Stimulated activated effector memory CD8-positive, alpha-beta T cell treated with anti-CD3 and anti-CD28 coated beads, Interleukin-12 subunit alpha, Interleukin-12 subunit beta, amount 100 ng/mL, for 72 hours (primary cell): ENCODE measurements at places on chromosomes 1 and 21.

- DNase-seq, result no peak
These were observed 4.9 kb downstream of the RCC2 start for GRCh38 chr1:17434601-17435000.

DNA sequence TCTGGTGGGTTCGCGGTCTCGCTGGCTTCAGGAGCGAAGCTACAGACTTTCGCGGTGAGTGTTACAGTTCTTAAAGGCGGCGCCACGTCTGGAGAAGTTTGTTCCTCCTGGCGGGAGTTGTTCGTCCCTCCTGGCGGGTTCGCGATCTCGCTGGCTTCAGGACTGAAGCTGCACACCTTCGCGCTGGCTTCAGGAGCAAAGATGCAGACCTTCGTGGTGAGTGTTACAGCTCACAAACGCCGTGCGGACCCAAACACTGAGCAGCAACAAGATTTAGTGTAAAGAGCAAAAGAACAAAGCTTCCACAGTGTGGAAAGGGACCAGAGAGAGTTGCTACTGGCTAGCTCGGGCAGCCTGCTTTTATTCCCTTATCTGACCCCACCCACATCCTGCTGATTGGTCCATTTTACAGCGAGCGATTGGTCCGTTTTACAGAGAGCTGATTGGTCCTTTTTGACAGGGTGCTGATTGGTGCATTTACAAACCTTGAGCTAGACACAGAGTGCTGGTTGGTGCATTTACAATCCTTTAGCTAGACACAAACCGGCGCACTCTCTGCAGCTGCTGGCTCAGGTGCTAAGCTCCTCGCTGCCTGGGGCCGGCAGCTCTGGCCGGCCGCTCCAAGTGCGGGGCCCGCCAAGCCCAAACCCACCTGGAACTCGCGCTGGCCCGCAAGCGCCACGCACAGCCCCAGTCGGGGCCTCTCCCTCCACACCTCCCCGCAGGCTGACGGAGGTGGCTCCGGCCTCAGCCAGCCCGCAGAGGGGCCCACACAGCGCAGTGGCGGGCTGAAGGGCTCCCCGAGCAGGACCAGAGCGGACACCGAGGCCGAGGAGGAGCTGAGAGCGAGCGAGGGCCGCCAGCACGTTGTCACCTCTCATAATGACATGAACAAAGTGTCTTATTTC is 172.8 kb upstream of the KCTD3 start:
- no peak for DNase-seq

GRCh38 chr1:14513111-14513510 is 85.4 kb upstream of the KAZN start:
- DNase-seq, result no peak

- DNase-seq, result peak; percentile 94
These were observed 5.5 kb upstream of the PRKCZ start for GRCh38 chr1:2044510-2045319.

- no peak for DNase-seq
These were observed 2.2 kb downstream of the SLC19A2 start for GRCh38 chr1:169483500-169483966.

- DNase-seq, result peak; percentile 25
These were observed 118.5 kb downstream of the MATN1 start for GRCh38 chr1:30604801-30605440.

- peak; percentile 82 for DNase-seq
These were observed 7.7 kb downstream of the CNIH3 start for GRCh38 chr1:224623743-224624333.

DNA sequence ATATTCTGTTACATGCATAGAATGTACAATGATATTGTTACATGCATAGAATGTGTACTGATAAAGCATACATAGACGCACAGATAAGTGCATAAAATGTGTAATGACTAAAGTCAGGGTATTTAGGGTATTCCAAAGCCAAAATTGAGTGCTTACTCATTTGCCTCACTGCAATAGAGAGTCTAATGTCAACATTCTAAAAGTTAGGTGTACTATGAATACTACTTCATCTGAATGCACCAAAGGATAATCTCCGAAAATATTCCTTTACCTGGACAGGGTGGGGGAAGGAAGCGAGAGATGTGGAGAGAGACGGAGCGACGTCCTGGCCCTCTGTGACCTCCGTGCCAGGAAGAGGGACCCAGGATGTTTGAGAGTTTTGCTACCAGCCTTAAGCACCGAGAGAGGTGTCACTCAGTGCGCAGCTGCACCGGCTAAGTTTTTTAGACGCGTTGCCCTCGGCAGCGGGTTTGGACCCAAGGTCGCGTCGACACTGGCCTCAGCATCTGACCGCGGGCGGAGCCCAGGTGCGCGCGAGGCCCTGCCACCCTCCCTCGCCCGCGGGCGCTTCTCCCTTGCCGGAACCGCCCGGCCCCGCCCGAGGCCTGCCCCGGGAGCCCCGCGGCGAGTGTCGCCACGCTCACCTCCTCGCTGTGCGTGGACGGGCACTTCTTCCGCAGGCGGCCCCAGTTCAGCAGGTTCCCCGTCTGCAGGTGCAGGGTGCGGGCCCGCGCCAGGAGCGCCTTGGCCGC is 660 bp downstream of the GCLM start:
- DNase-seq, result peak; percentile 80

- DNase-seq, result no peak
These were observed 30.9 kb downstream of the SLC37A1 start for GRCh38 chr21:42544544-42544943.

- no peak for DNase-seq
These were observed 459 bp downstream of the FOXE3 start for GRCh38 chr1:47416319-47417169.

DNA sequence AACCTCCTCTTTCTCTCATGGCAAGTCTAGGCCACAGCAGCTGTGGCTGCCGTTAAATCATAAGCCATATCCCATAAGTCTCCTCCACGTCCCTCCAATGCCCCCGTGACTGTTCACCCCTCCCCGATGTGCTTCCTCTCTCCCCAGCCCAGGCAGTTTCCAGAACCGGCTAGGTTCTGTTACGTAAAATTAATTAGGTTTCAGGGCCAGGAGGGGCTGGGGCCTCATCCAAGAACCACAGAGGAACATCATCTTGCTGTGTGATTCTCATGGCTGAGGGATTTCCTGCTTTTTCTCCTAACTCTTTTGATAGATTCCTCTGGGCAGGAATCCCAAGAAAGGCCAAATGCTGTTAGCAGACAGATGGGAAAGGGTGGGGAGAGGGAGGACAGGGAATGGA is 141.8 kb upstream of the AJAP1 start:
- DNase-seq, result no peak

DNA sequence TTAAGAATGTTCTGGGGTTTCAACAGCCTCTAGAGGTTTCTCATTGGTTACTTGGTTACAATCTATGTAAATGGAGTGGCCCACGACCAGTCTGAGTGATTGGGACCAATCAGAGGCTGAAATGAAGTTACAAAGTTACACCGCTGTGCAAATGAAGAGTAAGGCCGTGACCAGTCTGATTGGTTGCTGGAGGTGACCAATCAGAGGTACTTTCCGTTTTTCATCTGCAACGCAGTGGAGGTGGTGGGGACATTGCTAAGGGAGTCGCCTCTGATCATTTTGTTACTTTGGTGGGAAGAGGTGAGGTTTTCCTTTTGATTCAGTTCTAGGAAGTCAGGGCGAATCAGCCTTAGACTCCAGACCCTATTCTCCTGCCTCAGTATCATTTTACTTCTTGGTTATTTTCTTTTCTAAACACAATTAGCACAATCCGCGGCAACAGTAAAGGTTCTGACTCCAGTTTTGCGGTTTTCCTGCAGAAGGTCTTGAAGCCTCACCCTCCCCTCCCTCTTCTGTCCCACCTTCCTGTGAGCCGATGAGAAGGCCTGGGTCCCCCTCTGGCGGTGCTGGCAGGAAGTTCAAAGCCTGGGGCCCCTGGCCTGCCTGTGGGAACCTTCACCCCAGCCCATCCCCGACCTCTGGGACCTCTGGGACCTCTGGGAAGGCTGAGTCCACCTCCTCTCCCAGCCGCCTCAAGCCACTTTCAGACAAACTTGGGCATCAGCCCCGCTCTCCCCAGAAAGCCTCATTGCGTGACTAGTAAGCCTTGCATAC is 38.7 kb upstream of the TTC34 start:
- DNase-seq, result peak; percentile 26

DNA sequence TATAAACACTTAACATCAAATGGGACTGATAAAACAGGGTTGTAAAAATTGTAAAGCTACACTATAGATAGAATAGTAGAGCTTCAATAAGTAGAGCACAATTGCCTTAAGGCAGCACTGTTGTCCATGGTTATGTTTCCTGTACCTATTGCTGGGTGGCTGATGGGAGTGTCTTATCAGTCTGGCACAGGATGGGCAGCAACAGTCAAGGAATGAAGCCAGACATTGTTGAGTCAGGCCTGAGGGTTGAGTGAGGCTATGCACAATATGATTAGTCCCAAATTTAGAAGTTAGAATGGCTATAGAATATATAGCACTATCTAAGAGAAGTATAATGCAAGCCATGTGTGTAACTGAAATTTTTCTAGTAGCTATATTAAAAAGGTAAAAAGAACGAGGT is 25.0 kb upstream of the CD1D start:
- DNase-seq, result no peak

GRCh38 chr1:32538887-32539583 is at the start of gene ZBTB8A:
Gene ZBTB8A (plus strand): TSS chr1:32539427. CDS start chr1:32592932, 53,505 bp downstream.
- DNase-seq, result peak; percentile 55

GRCh38 chr1:182910143-182910542 is 42.8 kb downstream of the SHCBP1L start:
- no peak for DNase-seq

DNA sequence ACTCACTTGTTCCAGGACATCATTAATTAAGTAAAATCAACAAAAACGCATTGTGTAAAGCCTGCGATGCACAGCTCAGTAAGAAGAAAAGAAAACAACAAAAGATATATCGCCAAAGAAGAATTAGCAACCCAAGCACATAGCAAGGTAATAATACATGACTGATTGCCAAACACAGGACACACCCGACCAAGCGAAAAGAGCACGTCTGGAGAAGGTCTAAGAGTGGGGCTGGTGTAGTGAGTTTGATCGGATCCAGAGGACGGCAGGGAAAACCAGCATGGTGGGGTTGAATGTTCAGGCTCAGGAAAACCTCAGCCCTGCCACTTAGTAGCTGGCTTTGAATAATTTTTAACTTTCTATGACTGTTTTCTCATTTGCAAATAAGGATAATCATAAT is 69.8 kb downstream of the JAK1 start:
- no peak for DNase-seq

GRCh38 chr1:241336335-241336734 is 20.7 kb downstream of the RGS7 start:
- no peak for DNase-seq

DNA sequence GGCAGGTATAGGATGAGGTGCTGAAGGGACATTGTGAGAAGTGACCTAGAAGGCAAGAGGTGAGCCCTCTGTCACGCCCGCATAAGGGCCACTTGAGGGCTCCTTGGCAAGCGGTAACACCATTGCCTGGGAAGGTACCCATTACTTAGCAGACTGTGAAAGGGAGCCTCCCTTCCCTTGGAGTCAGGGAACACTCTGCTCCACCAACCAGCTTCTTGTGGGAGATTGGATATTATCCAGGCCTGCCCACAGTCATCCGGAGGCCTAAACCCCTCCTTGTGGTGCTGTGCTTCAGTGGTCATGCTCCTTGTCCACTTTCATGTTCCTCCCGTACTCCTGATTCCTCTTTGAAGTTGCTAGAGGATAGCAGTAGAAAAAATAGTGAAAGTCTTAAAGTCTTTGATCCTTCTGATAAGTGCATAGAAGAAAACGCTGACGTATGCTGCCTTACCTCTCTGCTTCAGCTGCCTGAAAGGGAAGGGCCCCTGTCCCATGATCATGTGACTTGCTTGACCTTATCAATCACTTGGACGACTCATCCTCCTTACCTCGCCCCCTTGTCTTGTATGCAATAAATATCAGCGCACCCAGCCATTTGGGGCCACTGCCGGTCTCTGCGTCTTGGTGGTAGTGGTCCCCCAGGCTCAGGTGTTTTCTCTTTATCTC is 16.0 kb downstream of the RBBP4 start:
- no peak for DNase-seq

- DNase-seq, result no peak
These were observed 593 bp upstream of the CD53 start for GRCh38 chr1:110872366-110872744.

- DNase-seq, result no peak
These were observed 93.3 kb downstream of the SPSB1 start for GRCh38 chr1:9385801-9386573.
